A549 treated with CORT108297 at 1 μM for 4 hours (cell line): ENCODE measurements at places on chromosomes 2 and 18. TPM values are rescaled to one million over a fixed set of nuclear protein-coding genes. Genes with fewer than 3 reads are reported as not detected.

The CDH7 gene
- 0.02 to 0.06 TPM in 2 of 5 replicates, not detected in the others for total RNA-seq

The TTC32 gene
- 11.9 to 13.9 TPM (median 12.9 TPM) in 5 replicates for total RNA-seq

The FSHR gene
- not detected in 5 replicates for total RNA-seq

The CKAP2L gene
- total RNA-seq, result 12.6 to 18.8 TPM (median 13.7 TPM) in 5 replicates

The GCG gene
- total RNA-seq, result not detected in 5 replicates

The TNFAIP6 gene
- total RNA-seq, result 1.0 to 2.0 TPM (median 1.4 TPM) in 5 replicates

The AGXT gene
- not detected in 5 replicates for total RNA-seq

The PDE11A gene
- 0.21 to 0.71 TPM (median 0.50 TPM) in 5 replicates for total RNA-seq

The TEX44 gene
- total RNA-seq, result not detected in 5 replicates

The LONRF2 gene
- total RNA-seq, result 2.5 to 3.9 TPM (median 3.4 TPM) in 5 replicates

The SH3BP4 gene
- total RNA-seq, result 31.6 to 37.3 TPM (median 34.5 TPM) in 5 replicates

The VWA3B gene
- 0.06 to 0.26 TPM (median 0.09 TPM) in 5 replicates for total RNA-seq

The CCDC148 gene
- total RNA-seq, result 0.22 to 0.45 TPM (median 0.39 TPM) in 5 replicates

The CRYGD gene
- total RNA-seq, result not detected in 5 replicates

The PRSS56 gene
- 0.07 to 0.22 TPM (median 0.15 TPM) in 5 replicates for total RNA-seq
